Putamen (tissue), 1 donor: ENCODE measurements at places on chromosomes 11 and 22.

DNA sequence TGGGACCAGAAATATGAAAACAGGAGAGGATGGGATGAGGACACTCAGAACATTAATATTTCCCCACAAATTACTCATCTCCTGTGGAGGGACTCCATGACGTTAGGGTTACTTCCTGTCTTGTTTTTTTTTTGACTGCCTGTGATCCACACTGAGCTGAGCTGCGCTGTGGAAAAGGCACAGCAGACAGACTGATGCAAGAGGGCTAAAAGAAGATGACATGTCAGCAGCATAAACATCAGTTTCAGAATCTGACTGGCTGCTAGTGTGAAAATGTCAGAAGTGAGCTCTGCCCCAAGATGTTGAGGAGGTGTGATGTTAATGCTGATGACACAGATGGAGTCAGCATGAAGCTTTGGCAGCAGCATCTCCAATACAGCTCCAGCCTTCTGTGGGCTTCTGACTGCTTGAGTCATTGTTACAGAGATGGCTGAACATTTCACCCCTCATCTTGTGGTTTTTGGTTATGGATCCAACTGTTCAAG, 286.8 kb downstream of the BLID start:
- DNase-seq, result no peak

DNA sequence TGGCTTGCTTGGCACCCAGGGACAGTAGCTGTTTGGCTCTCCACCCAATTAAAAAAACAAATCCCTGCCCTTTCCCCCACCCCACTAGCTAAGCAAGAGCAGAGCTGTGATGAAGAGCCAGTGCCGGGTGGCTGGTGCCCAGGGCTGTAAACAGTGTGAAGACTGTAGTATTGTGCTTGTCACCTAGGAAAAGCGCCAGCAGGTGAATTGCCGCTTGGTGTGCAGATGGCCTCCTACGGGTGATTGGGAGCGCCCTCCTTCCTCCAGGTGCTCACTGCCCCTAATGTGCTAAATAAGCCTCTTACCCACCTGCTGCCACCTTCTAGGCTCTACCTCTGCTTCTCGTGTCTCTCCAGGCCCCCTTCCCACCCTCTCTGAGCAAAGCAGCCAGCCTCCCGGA, 18.4 kb upstream of the RAPSN start:
- no peak for DNase-seq

- DNase-seq, result no peak
These were observed 62.5 kb upstream of the OR4B1 start for GRCh38 chr11:48154151-48154550.

DNA sequence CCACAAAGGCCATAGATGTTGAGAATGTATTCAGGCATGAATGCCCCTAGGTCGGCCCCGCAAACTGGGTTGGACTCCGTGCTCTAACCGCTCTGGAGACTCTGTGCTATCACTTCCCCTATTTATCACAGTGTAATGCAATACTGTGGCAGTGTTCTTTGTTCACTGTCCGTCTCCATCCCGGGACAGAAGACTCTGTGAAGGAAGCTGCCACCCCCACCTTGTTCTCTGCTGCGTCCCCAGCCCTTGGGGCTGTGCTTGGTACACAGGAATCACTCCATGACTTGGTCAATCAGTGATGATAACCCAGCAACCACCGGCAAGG, 57.6 kb downstream of the TSPAN18 start:
- no peak for DNase-seq

DNA sequence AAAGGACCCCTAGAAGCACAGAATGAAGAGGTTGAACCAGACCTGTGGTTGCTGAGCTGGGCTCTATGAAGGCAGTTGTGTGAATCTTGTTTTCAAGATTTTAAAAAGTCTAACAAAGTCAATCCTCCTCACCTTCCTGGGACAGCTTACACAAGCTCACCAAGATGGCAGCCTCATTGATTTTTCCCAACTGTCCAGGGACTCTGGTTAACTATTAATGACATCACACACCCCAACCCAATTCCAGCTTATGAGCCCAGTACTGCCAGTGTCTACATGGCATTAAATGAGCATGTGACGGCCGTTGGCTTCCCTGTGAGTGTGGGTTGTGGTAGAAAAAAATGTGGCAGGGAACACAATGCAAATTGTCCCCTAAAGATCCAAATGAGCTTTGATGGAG, 137.0 kb downstream of the CHST1 start:
- no peak for DNase-seq

DNA sequence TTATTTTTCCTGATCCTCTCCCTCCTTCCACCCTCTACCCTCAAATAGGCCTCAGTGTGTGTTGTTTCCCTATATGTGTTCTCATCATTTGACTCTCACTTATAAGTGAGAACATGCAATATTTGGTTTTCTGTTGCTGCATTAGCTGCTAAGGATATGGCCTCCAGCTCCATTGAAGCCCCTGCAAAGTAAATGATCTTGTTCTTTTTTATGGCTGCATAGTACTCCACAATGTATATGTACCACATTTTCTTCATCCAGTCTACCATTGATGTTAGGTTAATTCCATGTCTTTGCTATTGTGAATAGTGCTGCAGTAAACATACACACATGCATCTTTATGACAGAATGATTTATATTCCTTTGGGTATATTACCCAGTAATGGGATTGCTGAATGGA, 13.3 kb upstream of the RASSF10 start:
- no peak for DNase-seq

- DNase-seq, result no peak
These were observed 40.1 kb upstream of the FLI1 start for GRCh38 chr11:128653801-128654231.

GRCh38 chr11:81331611-81332235, 1401.9 kb downstream of the FAM181B start:
- no peak for DNase-seq
